Activated CD4-positive, alpha-beta T cell treated with anti-CD3 and anti-CD28 coated beads, Interleukin-10, Interleukin-2, amounts not matched to agents 100 ng/mL and 50 ng/mL, durations not matched to agents 16 hours and 8 hours (primary cell): ENCODE measurements at places on chromosomes 13 and 19.

- DNase-seq, result no peak
These were observed 8.4 kb upstream of the FLT1 start for GRCh38 chr13:28503182-28503967.

DNA sequence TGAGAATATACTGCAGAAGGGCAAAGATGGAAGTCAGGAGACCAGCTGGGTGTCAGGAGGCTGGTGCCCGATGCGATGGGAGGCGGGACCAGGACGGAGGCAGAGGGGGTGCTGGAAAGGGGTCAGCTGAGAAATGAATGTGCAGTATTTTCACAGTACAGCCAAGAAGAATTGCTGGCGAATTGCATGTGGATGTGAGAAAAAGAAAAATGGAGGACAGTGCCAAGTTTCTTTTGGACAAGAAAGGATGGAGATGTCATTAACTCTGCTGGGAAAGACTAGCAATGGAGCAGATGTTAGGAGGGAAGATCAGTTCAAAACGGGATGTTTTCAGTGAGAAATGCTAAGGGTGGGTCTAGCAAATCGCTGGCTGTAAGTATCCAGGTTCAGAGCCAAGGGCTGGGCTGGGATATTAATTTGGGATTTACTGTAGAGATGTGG is 7.0 kb downstream of the CRYL1 start:
- DNase-seq, result no peak

DNA sequence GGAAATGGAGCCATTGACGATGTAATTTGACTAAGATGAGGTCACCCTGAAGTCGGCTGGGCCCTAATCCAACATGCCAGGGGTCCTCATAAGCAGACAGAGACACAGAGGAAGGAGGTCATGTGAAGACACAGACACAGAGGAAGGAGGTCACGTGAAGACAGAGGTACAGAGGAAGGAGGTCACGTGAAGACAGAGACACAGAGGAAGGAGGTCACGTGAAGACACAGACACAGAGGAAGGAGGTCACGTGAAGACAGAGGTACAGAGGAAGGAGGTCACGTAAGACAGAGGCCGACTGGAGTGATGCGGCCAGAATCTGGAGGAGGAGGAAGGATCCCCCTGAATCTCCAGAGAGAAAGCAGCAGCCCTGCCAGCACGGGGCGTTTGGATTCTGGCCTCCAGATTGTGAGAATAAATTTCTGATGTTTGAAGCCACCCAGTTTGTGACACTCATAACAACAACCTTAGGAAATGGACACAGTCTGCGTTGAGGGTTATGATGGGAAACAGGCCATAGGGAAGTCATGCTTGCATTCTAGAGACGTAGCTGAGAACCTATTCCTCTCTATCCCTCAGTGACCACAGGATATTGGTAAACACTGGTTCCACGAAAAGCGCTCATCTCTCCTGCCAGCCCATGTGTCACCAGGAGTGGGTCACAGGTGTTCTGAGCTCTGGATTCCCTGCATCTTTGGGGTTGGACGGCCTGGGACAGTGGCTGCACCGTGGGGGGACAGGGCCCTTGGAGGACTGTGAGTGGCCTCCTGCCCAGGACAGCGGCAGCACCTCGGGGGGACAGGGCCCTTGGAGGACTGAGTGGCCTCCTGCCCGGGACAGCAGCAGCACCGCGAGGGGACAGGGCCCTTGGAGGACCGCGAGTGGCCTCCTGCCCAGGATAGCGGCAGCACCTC is 108.5 kb downstream of the SOX1 start:
- DNase-seq, result no peak

- DNase-seq, result no peak
These were observed 49.5 kb downstream of the SLC7A1 start for GRCh38 chr13:29545988-29546387.

GRCh38 chr13:65090186-65090585 is 2139.9 kb downstream of the PCDH9 start:
- no peak for DNase-seq

DNA sequence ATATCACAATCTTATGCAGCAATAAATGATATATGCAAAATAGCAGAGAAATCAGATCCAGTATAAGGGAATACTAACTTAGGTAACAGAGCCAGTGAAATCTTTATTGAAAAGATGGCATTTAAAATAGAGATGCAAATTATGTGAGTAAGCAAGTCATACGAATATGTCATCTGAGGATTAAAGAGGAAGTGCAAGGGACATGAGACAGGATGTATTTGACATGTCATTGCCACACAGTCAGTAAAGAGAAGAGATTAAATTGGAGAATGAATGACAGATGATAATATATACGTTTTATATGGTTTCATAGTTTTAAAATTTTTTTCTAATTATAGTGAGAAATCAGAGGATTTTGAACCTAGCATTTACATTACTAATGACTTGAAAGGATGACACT is 426.4 kb downstream of the SLITRK5 start:
- DNase-seq, result no peak

GRCh38 chr19:18135712-18136584 is 17.0 kb upstream of the PIK3R2 start:
- DNase-seq, result no peak

DNA sequence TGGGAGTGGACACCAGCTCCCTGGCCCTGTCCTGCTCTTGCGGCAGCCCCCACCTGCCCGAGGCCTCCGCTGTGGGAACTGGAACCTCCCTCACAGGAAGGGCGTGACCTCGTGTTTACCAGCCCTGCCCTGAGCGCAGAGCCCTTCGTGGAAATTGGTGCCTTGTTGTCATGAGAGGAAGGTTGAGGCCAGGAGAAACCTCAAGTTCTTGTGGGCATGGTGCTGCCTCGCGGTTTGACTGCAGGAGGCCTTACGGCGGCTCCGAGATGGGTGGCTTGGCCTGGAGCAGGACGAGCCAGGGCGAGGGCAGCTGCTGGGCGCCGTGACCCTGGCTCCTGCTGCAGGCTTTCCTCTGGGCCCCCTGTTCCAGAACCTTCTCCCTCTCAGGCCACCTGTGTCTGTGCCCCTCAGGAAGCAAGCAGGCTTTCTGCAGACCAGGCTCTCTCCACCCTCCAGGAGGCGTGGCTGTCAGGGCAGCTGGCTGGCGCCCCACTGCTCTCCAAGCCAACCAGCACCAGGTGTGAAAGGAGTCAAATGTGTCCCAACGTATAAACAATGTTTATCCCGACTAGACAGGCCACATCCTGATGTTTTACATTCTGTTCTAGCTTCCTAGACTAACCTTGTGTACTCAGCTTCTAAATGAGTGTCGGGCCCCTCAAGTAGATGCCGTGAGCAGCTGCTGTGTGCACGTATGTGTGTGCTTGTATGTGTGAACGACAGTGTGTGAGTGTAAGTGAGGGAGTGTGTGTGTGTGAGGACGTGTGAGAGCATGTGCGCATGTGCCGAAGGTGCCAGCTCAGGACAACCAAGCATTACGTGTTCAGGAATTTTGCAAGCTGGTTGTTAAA is 10.4 kb upstream of the RASA3 start:
- peak; percentile 76 for DNase-seq

DNA sequence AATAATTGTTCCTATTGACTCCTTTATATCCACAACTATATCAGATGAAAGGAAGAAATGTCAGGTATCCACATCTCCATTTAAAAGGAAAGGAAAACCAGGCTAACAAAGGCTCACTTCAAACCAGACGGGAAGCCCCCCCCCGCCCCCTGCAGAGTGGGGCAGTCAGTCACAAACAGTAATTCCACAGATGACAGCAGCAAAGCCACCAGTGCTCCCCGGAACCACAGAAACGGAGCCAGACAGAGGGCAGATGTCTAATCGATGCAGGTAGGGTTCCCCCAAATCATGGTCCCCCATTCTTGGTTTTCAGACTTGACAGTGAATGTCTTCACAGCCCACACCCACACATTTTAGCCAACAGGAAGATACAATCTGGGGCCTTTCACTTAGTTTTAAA is 100.8 kb downstream of the STK24 start:
- peak; percentile 76 for DNase-seq

DNA sequence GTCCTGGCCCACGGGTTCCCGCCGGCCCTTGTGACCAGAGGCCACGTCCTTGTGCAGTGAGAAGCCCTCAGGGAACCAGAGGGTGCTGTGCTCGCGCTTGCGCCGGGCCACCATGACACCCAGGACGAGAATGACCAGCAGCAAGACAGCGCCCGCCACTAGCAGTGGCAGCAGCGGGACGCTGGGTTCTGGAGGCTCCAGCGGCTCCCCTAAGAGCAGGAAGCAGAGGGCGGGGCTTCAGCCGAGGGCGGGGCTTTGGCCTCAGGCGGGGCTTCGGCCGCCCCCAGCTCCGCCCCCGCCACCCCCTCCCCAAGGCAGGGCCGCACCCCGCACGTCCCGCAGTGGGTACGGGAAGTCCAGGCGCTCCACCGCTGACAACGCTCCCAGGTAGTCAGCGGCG is 30.4 kb downstream of the NOTCH3 start:
- DNase-seq, result no peak

DNA sequence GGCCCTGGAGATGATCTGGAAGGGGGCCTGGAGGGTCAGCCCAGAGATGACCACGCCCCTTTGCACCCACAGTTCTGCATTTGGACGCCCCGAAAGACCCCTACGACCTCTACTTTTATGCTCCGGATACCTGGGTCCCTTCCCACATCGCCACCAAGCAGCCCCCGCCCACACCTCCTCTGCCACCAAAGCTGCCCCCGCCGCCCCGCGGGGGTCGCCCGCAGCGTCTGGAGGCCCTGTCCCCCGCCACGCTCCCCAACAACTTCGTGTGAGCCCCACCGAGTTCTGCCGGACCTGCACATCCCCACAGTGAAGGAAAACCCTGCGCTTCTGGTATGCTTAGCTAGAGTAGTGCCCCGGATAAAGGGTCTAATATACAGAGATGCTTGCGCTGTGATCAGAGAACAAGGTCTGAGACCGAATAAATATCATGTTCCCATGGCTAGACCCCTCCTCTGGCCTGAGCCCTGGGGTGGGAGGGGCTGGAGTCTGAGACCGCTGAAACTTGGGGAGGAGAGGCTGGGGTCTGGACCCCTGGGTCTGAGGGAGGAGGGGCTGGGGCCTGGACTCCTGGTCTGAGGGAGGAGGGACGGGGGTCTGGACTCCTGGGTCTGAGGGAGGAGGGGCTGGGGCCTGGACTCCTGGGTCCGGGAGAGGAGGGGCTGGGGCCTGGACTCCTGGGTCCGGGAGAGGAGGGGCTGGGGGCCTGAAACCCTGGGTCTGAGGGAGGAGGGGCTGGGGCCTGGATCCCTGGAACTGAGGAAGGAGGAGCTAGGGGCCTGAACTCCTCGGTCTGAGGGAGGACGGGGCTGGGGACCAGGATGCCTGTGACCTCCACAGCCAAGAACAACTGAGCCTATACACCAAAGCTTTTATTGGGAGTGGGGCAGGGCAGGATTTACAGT is 3.6 kb downstream of the GFY start:
- DNase-seq, result no peak

DNA sequence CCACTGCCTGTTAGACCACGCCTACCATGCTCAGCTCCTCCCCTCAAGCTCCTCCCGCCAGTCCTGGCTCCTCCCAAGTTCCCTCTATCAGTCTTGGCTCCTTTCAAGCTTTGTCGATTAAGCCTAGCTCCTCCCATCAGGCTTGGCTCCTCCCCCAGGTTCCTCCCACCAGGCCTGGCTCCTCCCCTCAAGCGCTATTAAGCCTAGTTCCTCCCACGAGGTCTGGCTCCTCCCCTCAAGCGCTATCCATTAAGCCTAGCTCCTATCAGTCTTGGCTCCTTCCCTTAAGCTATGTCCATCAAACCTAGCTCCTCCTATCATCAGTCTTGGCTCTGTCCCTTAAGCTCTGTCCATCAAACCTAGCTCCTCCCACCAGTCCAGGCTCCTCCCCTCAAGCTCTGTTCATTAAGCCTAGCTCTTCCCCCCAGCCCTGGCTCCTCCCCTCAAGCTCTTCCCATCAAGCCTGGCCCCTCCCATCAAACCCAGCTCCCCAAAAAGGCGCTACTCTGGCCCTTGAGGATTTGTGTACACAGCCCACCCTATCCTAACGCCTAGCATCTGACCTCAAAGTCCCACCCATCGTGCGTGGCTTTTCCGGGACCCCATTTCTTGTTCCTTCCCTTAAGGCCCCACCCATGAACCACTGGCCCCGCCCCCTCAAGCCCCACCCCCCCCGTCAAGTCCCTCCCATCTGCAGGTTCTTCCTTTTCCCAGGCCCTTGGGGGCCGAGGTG is 10.0 kb downstream of the CAMSAP3 start:
- peak; percentile 39 for DNase-seq

DNA sequence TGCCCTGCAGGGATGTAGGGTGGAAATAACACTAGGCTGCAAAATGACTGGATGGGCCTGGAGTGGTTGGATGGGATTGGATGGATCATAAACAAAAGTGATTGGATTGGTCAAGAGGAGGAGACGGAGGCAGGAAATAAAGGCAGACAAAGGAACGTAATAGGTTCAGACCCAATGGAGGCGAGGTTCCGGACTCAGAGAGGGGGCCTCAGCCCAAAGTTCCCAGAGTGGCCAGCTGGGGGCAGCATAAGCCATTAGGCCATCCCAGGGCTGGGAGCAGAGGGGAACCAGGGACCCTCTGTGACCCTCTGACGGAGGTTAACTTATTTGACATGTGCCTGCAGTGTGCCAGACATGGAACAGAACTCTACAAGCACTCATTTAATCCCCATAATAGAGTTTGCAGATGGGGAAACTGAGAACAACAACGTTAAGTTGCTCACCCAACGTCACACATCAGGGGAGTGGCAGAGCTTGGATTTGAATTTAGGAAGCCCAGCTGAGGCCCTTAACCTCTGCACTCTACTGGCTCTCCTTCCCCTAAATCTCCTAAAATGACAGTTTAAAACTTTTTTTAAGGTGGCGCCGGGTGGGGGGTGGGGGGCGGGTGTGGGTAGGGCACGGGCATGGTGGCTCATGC is 15.3 kb upstream of the MAP1S start:
- DNase-seq, result peak; percentile 69

- no peak for DNase-seq
These were observed 295.0 kb downstream of the LMO7 start for GRCh38 chr13:75931116-75931515.

DNA sequence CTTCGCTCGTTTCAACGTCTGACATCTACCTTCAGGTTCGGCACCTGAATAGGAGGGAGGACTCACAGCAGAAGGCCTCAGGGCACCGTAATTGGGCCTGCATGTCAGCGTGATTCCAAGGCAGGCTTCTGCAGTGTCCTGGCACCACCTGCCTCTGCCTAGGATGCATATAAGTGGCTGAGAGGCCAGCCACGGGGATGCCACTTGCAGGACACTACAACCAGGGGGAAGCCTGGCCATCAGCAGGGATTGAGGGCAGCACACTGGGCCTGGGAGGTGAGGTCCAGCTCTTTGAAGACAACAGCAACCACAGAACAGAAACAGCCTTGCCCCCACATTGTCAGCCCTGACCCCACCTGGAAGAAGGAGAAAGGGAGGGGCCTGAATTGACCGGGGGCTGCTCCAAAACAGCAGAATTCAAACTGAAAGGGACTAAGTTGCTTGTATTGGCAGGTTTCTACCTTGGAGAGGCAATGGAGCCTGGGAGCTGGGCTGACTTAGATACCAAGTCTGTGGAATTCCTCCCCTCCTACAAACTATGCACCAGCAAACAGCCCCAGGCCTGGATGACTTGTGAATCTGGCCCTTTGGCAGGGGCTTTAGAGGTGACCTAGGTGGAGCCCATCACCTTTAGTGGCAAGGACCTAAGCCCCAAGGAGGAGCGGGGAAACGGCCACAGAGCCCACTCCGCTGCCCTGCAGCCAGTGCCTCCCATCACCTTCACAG is 34.1 kb upstream of the POMP start:
- no peak for DNase-seq
